Sciatic nerve (tissue), 2 donors: ENCODE measurements at places on chromosomes 5 and 9. TPM values are rescaled to one million over a fixed set of nuclear protein-coding genes. Genes with fewer than 3 reads are reported as not detected.

ISOC1 gene
- 20.1 TPM for total RNA-seq

RMRP gene
- 12,220 TPM for total RNA-seq

- no peak for DNase-seq
These were observed 6.0 kb upstream of the GPR21 start for GRCh38 chr9:123027517-123027916.

- no peak for DNase-seq
These were observed 202.1 kb downstream of the EBF1 start for GRCh38 chr5:158897444-158898160.

CDH9 gene
- not detected for total RNA-seq

- DNase-seq, result no peak
These were observed 112.0 kb upstream of the SARDH start for GRCh38 chr9:133850161-133850560.

SPINK9 gene
- total RNA-seq, result not detected

GRCh38 chr5:88792144-88792840 is 90.7 kb downstream of the MEF2C start:
- DNase-seq, result no peak

- no peak for DNase-seq
These were observed 35.0 kb upstream of the ALDH1B1 start for GRCh38 chr9:38357350-38358114.

- DNase-seq, result no peak
These were observed 27.0 kb downstream of the OSMR start for GRCh38 chr5:38872826-38873225.

BTNL8 gene
- total RNA-seq, result 0.53 TPM

- peak; percentile 85 for DNase-seq
These were observed at the start of gene TJP2 for GRCh38 chr9:69173891-69174615. TJP2 (plus strand) TSS chr9:69174277; CDS start chr9:69174373, 96 bp downstream.

- peak; percentile 76 for DNase-seq
These were observed 14.1 kb downstream of the TRIM7 start for GRCh38 chr5:181190711-181191525.

C5orf52 gene
- total RNA-seq, result not detected

KIF24 gene
- total RNA-seq, result 1.1 TPM

DNA sequence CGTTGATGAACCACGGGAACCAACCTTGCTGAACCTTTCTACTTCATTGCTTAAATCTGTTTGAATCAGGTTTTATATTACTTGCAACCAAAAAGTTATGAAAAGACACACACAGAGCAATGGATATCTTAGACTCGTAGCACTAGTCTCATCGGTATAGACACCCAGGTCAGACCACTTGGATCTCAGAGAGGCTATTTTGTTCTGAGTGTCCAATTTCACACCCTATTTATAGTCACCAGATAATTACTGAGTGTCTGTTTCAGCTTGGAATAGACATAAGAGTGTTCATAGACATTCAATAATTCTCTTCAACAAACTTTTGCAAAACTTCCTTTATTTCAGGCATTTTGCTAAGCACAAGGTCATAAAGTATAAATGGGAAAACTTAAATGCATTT is 145.4 kb upstream of the EGFLAM start:
- no peak for DNase-seq

DNA sequence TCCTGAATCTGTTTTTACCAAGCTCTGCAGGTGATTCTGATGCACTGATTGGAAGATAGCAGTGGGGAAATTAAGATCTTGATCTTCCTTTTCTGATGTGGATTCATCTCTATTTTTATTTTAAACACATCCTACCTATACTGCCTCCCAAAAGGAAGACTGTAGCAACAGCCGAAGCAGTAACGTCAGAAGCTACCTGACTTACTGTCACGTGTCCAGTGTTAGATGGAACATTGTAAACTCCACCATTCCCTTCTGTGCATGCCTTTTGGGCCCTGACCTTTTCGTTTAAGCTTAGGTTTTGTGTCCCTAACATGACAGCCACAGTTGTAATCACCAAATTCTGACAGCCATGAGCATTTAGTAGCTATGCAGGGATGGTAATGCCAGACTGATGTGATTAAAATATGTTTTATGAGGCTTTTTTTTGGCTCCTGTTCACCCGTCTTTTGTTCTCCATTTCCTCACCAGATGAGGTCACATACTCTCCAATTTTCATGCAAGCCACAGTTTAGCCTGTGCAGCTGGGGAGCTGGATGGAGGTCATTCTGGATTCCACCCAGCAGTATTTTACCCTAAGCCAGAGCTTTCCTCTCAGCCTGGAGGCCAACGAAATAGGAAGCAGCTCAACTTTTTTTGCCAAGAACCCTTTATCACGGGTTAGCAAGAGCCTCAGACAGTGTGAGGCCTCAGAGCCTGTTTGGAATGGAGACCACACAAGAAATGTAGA is 15.6 kb upstream of the FOXD1 start:
- DNase-seq, result no peak
